Stimulated activated CD8-positive, alpha-beta memory T cell treated with anti-CD3 and anti-CD28 coated beads, Interleukin-7, amount 100 ng/mL, for 1 hour (primary cell): ENCODE measurements at places on chromosomes 4 and X.

- no peak for DNase-seq
These were observed 33.7 kb downstream of the FRMD7 start for GRCh38 chrX:132094164-132094563.

GRCh38 chr4:149531861-149532260 is 283.8 kb downstream of the IQCM start:
- DNase-seq: no peak

DNA sequence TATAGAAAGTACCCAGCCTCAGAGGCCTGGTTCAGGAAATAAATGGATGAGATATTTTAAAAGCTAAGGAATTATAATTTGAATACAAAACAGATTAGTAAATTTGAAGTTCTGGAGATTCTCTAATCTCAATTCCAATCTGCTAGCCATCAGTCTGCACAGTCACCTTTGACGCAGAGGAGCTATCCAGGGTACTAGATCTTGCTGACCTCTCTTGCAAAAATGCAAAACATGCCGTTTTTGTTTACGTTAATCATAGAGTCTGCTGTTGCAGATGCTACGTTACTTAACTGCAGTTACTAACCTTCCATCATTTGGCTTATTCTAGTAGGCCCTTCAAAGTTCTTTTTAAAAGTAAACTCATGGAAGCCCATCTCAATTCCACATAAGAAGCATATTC is 10.4 kb downstream of the CCSER1 start:
- DNase-seq: no peak

- DNase-seq: no peak
These were observed 124.9 kb downstream of the CBLL2 start for GRCh38 chrX:22397566-22397965.

DNA sequence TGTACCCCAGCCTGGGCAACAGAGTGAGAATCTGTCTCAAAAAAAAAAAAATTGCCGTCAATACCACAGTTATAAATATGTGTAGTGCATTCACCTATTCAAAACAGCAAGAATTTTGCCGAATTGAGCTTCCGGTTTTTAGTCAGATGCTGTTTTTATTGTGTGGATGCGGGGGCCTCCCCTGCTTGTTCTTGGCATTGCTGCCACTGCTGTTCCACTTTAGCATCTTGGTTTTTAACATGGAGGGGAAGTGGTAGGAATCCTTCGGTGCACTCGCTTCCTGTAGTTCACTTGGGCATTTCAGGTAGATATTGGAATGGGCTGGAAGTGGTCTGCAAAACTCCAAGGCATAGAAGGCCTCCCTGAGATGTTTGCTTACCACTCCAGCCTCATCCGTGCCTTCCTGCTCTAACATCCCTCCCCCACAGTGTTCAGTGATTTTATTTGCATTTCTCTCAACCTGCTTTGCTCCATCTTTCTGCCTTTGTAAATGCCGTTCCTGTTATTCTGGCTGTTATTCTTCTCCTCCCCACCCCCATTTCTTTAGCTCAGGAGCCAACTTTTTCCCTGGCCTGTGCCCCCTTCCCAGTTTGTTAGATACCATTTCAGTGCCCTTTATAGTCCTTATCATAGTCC is 25.5 kb downstream of the MOB1B start:
- no peak for DNase-seq

GRCh38 chrX:11557120-11557519 is 108.6 kb downstream of the ARHGAP6 start:
- no peak for DNase-seq

DNA sequence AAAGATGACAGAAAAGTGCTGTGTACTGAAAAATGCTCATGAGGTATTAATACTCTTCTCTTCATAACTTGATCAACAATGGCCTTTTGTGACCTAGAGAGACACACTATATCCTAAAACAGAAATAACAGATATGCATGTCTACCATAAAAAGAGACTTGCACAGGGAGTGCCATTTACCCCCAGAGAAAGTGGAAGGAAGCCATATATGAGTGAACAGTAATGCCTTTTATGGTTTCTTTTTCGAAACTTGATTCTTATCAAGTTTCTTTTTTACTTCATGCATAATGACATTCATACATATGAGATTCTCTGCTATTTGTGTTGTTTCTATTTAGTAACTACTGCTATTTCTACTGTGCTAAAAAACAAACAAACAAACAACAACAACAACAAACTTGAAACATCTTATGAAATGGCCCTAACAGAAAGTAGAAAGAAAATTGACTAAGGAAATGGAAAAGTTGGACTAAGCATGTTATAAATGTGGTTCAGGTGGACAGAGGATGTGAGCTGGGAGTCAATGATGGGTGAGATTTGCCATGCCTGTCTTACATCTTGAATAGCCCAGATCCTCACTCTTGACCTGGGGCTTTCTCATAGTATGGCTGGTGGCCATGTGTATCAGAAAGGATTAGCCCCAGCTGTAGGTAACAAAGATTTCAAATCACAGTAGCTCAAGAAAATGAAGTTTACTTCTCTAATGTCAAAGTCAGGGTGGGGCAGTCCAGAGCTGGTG is 43.8 kb downstream of the GEMIN8 start:
- no peak for DNase-seq

- no peak for DNase-seq
These were observed 214.6 kb downstream of the ADGRA3 start for GRCh38 chr4:22301253-22301652.
